Astrocyte of the hippocampus (primary cell): ENCODE measurements at places on chromosomes 7 and 10.

- no peak for DNase-seq
Measured at GRCh38 chr10:75058161-75058560, 53.3 kb upstream of the SAMD8 start.

DNA sequence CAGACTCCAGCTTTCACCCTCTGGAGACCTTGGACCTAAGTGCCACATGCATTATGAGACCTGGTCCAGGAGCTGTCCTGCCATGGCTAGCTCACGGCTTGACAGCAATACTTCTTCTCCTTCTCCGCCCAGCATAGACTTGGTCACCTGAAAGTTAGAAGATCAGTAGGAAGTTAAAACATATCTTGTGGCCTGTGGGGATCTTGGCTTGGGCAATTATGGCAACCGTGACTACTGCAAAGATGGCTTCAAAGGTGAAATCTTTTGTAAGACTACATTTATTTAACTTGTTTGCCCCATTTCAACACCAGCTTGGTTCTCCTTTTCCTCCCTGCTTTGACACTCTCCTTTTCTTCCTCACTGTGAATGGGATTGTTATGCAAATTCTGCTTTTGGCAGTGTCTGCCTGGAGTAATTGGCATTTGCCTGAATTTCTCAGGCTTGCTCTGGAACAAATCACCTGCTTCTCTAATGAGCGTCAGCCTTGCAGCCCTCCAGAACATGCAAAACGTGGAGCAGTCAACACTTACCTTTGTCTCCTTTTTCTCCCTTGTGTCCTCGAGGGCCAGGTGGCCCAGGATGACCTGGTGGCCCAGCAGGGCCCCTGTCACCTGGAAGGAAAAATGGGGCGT lies 53.4 kb downstream of the COL17A1 start:
- DNase-seq, result peak; percentile 41

- DNase-seq, result no peak
Measured at GRCh38 chr7:4211261-4211660, 470.8 kb upstream of the FOXK1 start.

DNA sequence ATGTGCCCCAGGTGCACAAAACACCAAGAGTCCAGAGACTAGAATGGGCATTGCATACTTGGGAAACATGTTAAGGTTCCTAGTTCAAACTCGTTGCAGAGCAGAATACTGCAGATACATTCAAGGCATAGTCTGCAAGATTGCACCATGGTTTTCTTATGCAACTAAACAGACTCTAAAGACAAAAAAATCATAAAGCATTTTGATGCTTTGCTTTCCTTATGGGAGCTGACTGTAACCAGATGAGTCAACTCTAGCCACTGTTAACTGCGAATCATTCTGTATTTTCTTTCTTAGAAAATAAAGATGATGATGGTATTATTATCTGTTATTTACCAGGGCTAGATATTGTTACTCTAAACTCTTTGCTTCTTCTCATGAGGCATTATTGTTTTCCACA lies 19.7 kb downstream of the TRUB1 start:
- no peak for DNase-seq

DNA sequence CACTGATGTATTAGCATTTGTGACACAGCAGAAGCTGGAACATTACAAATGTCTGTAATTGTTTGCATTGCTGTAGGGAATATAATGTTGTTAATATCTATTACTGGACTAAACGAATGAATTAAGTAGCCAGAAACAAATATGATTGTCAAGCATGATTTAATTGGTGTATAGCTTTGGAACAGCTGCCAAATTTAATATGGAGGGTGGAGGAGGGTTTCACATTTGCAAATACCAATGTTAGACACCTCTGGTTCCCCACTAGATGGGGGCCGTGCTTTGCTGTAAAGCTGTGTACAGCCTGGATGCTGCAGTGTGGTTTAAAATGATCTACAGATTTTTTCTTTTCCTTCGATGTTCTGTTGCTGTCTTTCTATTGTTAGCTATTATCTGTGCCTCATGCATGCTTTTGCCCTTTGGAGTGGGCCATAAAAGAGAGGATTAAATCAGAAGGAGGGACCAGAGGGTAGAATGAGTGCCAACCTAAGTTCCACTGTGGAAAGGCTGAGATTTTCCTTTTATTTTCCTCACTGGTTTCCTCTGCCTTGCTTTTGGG lies 23.1 kb downstream of the DNAJB9 start:
- peak; percentile 44 for DNase-seq

DNA sequence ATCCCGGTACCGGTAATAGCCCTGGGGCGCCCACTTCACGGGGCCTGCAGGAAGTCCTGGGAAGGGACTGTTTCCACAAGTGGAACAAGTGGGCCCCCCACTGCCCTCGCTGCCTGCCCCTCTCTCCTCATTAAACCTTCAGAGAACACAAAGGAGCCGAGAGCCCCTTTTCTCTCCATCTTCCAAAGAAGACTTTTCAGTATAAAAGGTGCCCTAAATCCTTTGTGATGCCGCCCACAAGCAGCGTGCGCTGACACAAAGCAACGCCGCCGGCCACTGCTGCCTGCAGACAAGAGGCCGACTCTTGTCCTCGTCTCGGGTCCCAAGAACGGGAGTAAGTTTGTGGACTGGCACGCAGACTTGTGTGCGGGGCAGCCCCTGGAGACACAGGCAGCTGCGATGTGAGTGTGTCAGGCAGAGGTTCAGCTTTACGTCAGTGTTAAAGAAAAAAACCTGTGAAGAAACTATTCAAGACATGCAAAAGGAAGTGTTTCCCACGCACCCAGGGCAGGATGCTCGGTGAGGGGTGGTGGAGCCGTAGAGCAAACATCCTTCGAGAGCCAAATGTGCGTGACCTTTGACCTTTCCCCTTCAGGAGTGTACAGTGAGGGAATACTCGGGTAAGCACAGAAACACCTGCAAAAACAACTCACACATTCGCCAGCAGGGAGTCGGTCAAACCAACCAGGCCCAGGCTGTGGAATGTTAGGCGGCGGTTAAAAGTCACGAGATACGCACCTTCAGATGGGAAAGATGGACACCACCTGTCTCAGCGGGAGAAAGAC lies 118.2 kb downstream of the VIPR2 start:
- DNase-seq, result no peak

- DNase-seq, result peak; percentile 74
Measured at GRCh38 chr10:116272440-116273283, at the start of gene GFRA1. Gene GFRA1 (minus strand): TSS chr10:116273206. CDS start chr10:116272029, 1,177 bp downstream.

- no peak for DNase-seq
Measured at GRCh38 chr7:105796365-105796764, 80.0 kb downstream of the ATXN7L1 start.

GRCh38 chr7:108090791-108091460 lies 39.2 kb downstream of the LAMB4 start:
- DNase-seq, result no peak

DNA sequence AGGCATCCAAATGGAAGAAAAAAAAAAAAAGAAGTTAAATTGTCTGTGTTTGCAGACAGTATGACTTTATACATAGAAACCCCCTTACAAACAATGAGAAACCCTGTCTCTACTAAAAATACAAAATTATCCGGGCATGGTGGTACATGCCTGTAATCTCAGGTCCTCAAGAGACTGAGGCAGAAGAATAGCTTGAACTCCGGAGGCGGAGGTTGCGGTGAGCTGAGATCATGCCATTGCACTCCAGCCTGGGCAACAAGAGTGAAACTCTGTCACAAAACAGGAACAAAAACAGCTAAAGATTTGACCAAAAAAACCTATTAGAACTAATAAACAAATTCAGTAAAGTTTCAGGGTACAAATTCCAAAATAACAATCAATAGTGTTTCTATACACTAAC lies 385.8 kb upstream of the GRM3 start:
- no peak for DNase-seq

GRCh38 chr7:35355911-35356310 lies 102.0 kb upstream of the TBX20 start:
- no peak for DNase-seq

- DNase-seq, result peak; percentile 0
Measured at GRCh38 chr7:49398236-49398635, 375.2 kb upstream of the VWC2 start.

DNA sequence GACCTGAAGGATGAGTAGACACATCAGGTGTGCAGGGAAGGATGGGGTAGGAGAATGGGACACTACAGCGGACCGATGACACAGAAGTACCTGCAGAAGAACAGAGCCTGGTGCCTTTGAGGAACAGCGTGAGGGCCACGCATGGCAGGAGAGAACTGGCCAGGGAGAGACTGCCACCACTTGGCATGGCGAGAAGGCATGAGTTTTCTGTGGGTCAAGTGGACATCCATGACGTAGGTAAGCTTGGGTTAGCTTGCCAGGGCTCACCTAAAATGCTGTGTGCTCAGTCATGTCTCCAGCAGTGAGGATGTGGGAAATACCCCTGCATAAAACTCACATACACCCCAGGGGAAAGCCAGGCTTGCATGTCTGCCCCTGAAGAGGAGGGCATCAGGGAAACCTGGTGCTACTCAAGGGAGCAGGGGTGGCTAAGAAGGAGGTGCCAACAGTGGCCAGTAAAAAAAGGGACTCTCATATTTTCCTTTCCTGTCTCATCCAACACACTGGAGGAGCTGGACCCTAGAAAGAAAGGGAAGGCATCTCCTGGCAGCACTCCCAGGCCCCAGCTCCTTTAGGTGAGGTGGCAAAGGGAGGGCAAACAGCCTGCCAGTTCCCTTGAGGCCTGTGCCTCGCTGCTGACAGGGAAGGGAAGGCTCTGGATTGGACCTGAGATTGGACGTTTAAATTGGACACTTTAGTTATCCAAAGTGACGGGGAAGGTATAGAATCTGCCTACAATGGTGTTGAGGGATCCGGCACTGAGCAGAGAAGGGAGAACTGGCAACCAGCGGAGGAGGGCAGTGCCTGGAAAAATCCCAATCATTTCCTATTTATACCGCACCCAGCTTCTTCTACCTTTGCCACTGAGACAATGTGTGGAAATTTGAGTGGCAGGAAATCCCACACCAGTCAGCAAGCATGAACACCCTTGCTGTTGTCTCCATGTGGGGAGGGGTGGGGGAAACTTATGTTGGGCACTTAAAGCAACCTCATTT lies 255.7 kb downstream of the GLI3 start:
- DNase-seq, result no peak

DNA sequence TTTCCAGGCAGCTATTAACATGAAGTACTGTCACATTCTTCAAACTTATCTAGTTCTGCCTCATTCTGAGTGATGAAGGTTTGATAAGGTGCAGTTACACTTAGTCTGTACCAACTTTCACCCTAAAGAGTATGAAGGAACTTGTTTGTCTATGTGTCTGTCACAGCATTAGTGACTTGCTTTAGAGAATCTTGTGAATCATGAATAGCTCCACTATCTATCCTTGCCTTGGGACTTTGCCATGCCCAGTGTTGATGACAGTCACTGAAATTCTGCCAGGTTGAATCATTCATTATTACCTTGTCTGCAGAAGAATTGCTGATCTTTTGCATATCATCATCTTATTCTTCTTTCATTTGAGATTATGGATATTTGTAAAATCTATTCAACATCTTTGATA lies 50.9 kb upstream of the A1CF start:
- DNase-seq, result no peak

DNA sequence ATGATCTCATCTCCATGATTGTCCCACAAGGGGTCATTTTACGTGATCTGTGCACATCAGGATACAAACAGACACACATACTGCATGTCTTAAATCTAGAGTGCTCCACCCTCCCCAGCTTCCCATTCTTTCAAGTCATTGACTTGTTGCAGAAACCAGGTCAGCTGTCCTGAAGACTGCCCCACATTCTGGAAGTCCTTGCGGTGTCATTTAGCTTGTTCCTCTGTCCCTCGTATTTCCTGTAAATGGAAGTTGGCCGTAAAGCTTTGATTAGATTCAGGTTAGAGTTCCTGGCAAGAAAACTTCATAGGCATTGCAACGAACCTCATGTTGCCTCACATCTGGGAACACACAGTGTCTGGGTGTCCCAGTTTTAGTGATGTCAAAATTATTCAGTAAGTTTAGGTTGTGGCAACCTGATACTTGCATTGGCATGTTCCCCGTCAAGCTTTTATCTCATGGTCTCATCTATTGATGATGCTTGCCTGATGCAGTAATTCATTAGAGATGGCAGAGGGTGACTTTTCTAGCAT lies 417.4 kb upstream of the GALNT17 start:
- no peak for DNase-seq

DNA sequence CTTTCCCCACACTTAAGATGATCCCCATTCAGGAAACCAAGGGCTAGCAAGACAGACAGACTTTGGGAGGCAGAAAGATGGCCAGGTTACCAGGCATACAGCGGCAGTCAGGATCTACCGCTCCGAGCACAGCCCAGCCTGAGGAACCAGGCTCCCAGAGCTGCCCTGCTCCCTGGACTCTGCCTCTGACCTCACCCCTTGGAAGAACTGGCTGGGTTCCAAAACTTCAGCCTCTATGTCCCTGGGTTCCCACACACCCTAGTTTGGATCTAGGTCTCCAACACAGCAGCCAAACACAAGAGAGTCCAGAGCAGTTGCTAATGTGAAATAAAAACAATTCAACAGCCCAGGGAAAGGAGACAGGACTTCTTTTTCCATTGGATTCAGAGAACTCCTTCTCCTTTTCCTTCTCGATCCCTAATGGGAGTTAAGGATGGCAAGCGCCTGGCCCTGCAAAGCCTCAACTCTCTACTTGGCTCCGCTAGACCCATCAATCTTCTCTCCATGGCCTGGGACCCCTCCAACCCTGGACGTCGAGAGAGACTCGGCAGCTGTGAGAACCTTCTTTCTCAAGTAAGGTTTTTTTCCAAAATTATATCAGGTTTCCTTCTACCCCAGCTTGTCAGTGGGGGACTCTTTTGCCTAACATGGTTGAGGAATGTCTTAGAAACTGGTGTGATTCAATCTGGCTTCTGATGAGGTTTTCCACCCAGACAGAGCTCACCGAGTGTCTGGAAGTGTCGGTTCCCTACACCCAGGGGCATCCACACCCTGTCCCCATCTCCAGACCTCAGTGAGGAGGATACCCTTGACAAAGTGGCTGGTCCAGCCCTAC lies 219.6 kb downstream of the KCNMA1 start:
- DNase-seq, result peak; percentile 41
